Heart right ventricle (tissue), 16 donors: ENCODE measurements at places on chromosomes 3 and 15. TPM values are rescaled to one million over a fixed set of nuclear protein-coding genes. Genes with fewer than 3 reads are reported as not detected.
A peak's percentile ranks its signal among the peaks of the same experiment; 100 is the strongest.

The CCDC54 gene
- total RNA-seq, result not detected

The CCR5 gene
- total RNA-seq, result 1.1 TPM

The TAGLN3 gene
- 0.36 TPM for total RNA-seq

The GCHFR gene
- 3.6 TPM for total RNA-seq

The ELP6 gene
- 20.5 TPM for total RNA-seq

The REC114 gene
- total RNA-seq, result 0.28 TPM

The GPR15 gene
- total RNA-seq, result not detected

The KLHL40 gene
- total RNA-seq, result 1.0 TPM

The SLC27A2 gene
- total RNA-seq, result not detected

The LSAMP gene
- total RNA-seq, result 7.2 TPM

The GOLGA8N gene
- total RNA-seq, result 6.2 TPM

GRCh38 chr3:113231391-113231790 lies 20.0 kb downstream of the BOC start:
- H3K4me3 ChIP-seq, result no peak overlapping the region
- no peak overlapping the region for H3K27ac ChIP-seq
- peaks cover 14% of the 10 kb centered on the region for H3K4me1 ChIP-seq
- H3K36me3 ChIP-seq, result no peaks in the 10 kb centered on the region
- H3K27me3 ChIP-seq, result no peaks in the 10 kb centered on the region
- no peak for DNase-seq

GRCh38 chr15:39219608-39220007 lies 361.3 kb upstream of the THBS1 start:
- no peak overlapping the region for H3K27ac ChIP-seq
- H3K4me3 ChIP-seq, result no peak overlapping the region
- H3K4me1 ChIP-seq, result no peaks in the 10 kb centered on the region
- DNase-seq, result no peak
- no peaks in the 10 kb centered on the region for H3K36me3 ChIP-seq

DNA sequence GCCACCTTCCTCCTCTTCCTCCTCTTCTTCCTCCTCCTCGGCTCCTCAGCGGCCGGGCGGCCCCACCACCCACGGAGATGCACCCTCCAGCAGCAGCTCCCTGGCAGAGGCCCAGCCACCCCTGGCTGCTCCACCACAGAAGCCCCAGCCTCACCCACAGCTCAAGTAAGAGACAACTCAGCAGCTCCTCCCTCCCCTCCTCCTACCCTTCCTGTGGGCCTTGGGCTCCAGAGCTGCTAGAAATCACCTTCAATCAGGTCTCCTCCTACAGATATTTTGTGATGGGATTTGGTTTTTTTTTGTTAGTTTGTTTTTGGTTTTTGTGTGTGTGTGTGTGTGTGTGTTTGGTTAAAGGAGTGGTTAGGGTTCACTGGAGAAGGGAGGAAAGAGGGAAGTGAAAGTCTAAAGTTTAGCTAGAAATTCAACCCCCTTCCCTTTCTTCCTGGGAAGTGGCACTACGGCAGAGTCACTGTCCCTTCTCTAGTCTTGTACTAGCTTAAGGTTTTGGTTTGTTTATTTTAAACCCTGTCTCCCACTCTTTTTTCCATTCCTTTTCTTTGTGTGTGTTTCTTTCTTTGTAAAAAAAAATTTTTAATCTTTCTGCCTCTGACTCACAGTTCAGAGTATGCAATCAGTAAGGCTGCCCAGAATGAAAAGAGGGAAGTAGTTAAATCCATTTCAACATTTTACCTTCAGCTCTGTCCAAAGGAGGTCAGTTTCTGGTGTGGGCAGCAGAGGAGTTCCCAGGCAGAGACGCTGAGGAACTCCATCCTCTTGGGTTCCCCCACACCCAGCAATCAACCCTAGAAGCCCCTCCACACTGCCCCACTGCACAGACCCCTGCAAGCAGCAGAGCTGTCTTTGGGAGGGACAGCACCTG lies 29.0 kb upstream of the TIMP4 start:
- no peak for DNase-seq
- no peaks in the 10 kb centered on the region for H3K36me3 ChIP-seq
- peak overlapping the region; percentile 38 for H3K27ac ChIP-seq
- H3K4me3 ChIP-seq, result no peak overlapping the region

DNA sequence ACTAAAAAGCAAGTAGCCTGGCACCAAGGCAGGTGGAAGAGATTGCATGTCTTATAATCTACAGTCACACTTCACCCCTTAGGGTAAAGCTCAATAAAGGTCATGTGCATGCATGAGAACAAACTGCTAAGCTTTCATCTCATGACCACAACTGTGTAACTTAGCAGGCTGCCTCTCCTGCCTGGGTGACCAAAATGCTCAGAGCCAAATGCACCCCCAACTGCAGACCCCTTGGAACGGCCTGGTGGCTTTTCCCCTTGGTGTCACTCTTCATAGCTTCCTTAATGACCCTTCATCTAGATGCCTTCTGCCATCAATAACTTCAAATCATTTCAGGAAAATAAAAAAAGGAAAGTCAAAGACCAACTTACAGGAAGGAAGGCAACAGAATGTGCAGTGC lies 88.1 kb downstream of the ADAMTS17 start:
- DNase-seq, result no peak
- H3K36me3 ChIP-seq, result no peaks in the 10 kb centered on the region
- no peaks in the 10 kb centered on the region for H3K4me1 ChIP-seq
- H3K27me3 ChIP-seq, result no peaks in the 10 kb centered on the region
- no peak overlapping the region for H3K4me3 ChIP-seq

DNA sequence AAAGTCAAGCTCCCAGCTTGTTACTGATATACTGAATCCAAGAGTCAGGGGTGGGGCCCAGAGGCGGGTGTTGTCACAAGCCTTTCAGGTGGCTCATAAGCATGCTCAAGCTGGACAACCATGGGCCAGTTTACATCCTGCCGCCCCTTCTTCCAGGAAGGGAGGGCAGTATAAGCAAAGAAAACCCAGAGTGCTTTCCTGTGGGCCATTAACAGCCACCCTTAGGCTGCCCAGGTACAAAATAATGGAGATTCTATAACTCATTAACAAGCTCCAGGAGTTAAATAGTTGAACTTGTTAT lies 183.2 kb downstream of the NTRK3 start:
- H3K36me3 ChIP-seq, result no peaks in the 10 kb centered on the region
- H3K4me3 ChIP-seq, result no peak overlapping the region
- no peaks in the 10 kb centered on the region for H3K4me1 ChIP-seq
- no peak overlapping the region for H3K27ac ChIP-seq
- H3K27me3 ChIP-seq, result no peaks in the 10 kb centered on the region

- no peak for DNase-seq
- no peaks in the 10 kb centered on the region for H3K4me1 ChIP-seq
- no peaks in the 10 kb centered on the region for H3K36me3 ChIP-seq
- no peaks in the 10 kb centered on the region for H3K27me3 ChIP-seq
- H3K4me3 ChIP-seq, result no peak overlapping the region
- H3K27ac ChIP-seq, result no peak overlapping the region
These were observed 329.9 kb downstream of the ZNF385D start for GRCh38 chr3:21421096-21421495.

GRCh38 chr3:98799479-98799878 lies 36.3 kb downstream of the ST3GAL6 start:
- no peaks in the 10 kb centered on the region for H3K36me3 ChIP-seq
- H3K27ac ChIP-seq, result no peak overlapping the region
- no peaks in the 10 kb centered on the region for H3K4me1 ChIP-seq

- no peaks in the 10 kb centered on the region for H3K36me3 ChIP-seq
- peak overlapping the region; percentile 71 for H3K27ac ChIP-seq
- H3K4me1 ChIP-seq, result no peaks in the 10 kb centered on the region
- DNase-seq, result no peak
- no peak overlapping the region for H3K4me3 ChIP-seq
These were observed 21.4 kb upstream of the DPH6 start for GRCh38 chr15:35567392-35567791.

GRCh38 chr15:48175126-48175525 lies 3.0 kb downstream of the MYEF2 start:
- no peak overlapping the region for H3K27ac ChIP-seq
- no peak overlapping the region for H3K4me3 ChIP-seq
- H3K27me3 ChIP-seq, result no peaks in the 10 kb centered on the region
- H3K36me3 ChIP-seq, result no peaks in the 10 kb centered on the region

DNA sequence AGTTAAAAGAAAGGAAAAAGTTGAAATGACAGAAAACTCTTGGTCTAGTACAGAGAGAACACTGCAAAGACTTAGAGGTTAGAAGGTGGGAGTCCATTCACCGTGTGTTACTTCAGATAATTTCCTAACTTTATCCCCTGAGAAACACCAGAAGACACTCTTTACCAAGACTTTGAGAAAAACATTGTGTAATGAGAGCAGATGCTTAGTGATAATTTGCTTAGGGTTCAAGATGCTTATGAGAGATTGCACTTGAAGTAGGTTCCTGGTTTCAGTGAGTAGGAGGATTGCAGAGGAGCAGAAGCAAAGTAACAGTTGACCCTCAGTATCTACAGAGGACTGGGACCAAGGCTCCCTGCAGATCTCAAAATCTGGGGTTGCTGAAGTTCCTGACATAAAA lies 594.1 kb downstream of the NR2F2 start:
- H3K36me3 ChIP-seq, result no peaks in the 10 kb centered on the region
- H3K27ac ChIP-seq, result no peak overlapping the region
- H3K4me3 ChIP-seq, result no peak overlapping the region

DNA sequence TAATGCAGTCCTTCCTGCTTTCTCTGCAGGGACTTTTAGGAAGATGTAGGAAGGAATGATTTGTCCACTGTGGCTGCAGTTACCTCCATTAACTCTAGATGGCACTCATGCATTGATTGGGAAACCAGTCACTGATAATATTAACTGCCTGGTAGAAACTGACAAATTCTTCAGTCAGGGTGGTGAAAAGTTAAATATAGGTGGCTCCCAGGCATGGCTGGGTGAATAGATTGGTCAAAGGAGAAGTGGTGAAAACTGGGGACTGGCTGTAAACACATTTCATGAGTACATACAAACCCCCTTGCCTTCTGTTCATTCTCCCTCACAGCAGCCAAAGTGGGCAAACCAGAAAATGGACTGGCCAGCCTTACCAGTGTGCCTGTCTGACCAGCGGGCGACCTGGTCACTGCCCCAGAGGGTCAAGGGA lies 333.4 kb downstream of the THSD4 start:
- no peak overlapping the region for H3K4me3 ChIP-seq
- DNase-seq, result peak; percentile 62
- no peaks in the 10 kb centered on the region for H3K36me3 ChIP-seq

DNA sequence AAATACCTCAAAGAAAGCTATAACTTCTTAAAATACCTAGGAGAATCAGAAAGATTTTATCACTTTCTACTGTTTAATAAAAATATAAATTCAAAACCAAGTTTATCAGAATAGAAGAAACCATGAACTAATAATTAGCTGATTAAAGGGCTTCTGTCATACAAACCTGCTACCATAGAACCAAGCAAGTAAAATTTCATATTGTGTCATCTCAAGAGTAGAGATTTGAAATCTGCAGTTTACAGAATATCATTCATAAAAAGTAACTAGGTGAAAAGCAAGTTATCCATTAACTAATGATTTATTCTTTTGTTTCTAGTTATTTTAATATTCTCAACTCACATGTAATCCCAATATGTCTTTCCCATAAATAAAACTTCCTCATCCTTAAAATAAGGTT lies 36.8 kb upstream of the XXYLT1 start:
- no peak for DNase-seq
- no peak overlapping the region for H3K27ac ChIP-seq
- H3K4me1 ChIP-seq, result no peaks in the 10 kb centered on the region
- no peaks in the 10 kb centered on the region for H3K27me3 ChIP-seq
- no peak overlapping the region for H3K4me3 ChIP-seq
